NCI-H2081 (cell line): ENCODE measurements at places on chromosomes 5 and 9.
A peak's percentile ranks its signal among the peaks of the same experiment; 100 is the strongest.

- peak; percentile 25 for DNase-seq
Observed at GRCh38 chr5:153496835-153497234, 6.4 kb downstream of the GRIA1 start.

DNA sequence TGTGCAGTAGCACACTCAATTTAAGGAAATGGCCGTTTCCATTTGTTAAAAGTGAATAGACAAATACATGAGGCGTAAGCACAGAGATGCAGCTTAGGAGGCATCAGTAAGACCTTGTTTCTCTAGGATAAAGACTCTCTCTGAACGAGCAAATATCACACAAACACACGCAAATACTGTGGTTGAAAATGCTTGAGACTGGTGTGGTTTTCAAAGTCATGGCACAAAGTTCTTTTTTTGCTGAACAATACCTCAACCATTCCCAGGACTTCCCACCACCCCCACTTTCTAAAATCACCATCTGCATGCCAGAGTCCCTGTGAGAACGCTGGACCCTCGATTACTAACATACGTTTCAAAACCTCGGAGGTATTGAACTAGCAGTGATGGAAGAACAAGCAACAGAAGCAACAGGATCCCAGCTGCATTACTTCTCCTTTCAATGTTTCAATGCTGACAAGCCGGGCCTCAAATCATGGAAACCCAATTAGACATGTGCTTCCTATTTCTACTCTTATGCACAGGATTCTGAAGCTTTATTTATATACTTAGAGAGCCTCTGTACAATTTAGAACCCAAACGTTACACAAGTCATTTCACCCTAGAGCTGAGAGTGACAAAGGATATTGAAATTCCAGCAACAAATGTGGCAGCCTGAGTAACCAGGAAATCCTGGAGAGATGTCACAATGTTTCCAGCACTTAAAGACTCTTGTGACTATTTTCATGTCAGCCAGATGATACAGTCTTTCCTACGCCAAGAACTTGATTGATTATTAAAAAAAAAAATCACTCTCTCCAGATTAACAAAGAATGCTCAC, 63.9 kb downstream of the CDC14B start:
- no peak for DNase-seq

- no peak for DNase-seq
Observed at GRCh38 chr5:37957218-37957617, 117.4 kb upstream of the GDNF start.

- peak; percentile 47 for DNase-seq
Observed at GRCh38 chr9:8779478-8779877, 979.9 kb upstream of the DMAC1 start.

- no peak for DNase-seq
Observed at GRCh38 chr9:87883990-87884389, 1.3 kb downstream of the SPATA31E1 start.

DNA sequence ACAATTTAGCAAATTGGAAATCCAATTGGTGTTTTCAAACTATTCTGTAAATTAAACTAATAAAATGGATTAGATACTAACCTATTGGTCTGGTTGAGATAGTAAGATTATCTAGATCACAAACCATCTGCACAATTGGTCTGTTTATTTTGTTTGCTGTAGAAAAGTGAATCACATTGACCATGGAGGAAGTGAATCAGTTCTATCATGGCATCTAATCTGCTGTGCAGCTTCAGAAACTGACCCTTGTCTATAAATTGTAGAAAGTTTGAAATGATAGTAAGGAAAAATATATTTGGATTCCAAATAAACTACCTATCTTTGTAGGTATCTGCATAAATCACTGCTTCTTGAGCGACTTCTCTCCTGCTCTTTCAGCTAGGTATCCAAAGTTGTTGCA, 1865.4 kb downstream of the MAT2B start:
- DNase-seq = no peak

DNA sequence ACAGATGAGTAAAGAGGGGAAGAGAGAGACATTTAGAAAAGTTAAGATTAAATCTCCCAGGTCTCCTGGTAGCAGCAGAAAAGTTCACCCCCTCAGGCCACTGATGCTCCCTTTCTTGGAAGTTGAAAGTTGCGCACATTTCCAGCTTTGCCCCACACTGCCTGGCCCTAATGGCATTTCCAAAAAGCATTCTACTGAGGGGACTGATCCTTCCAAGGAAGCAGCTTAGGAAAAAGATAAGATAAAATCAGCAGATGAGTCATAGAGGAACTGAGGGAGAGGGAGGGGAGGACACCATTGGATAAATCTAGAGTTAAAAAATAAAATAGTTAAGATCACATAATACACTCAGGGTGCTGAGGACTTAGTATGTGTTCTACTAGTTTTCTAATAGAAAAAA, 67.6 kb upstream of the SLC12A2 start:
- DNase-seq = no peak

- DNase-seq = no peak
Observed at GRCh38 chr5:10592601-10593000, 28.7 kb downstream of the ANKRD33B start.

GRCh38 chr9:138078846-138079245, 201.3 kb downstream of the CACNA1B start:
- no peak for DNase-seq

- no peak for DNase-seq
Observed at GRCh38 chr5:67319935-67320725, 123.5 kb upstream of the CD180 start.

DNA sequence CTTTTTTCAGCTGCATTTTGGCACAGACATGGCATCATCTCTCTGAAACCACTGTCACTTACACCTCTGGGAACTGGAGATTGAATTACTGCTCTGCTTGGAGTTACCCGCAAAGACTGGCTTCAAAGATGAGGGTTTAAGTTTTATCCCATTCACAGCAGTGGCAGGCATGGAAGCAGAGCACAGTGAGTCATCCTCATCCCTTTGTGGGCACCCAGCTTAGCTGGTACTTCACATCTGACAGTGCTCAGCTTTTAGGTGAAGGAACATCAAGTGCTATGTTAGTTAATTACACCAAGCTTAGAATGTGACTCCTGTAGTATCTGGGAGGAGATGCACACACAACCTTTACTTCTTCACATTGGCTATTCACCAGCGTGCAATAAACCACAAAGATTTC, 24.8 kb upstream of the ALDH1A1 start:
- DNase-seq = no peak

- no peak for DNase-seq
Observed at GRCh38 chr5:56840597-56840996, 25.2 kb downstream of the MAP3K1 start.

- DNase-seq = peak; percentile 87
Observed at GRCh38 chr9:71285191-71285656, 163.8 kb upstream of the TRPM3 start.

DNA sequence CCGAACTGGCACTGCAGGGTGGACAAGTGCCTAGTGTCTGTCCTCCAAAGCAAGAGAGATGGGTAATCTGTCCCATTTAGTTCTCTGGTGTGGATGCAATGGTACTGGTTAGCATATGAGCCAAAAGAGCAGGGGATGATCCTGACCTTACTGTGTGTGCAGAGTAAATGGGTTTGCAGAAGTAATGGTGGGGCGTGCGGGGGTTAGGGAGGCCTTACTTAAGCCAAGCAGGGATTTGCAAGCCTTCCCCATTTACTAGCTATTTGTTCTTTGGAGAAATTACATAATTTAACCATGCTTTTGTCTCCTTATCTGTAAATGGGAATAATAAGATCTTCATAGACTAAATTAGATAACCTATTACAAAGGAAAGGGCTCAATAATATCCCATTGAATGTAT, 19.9 kb upstream of the LCP2 start:
- no peak for DNase-seq

DNA sequence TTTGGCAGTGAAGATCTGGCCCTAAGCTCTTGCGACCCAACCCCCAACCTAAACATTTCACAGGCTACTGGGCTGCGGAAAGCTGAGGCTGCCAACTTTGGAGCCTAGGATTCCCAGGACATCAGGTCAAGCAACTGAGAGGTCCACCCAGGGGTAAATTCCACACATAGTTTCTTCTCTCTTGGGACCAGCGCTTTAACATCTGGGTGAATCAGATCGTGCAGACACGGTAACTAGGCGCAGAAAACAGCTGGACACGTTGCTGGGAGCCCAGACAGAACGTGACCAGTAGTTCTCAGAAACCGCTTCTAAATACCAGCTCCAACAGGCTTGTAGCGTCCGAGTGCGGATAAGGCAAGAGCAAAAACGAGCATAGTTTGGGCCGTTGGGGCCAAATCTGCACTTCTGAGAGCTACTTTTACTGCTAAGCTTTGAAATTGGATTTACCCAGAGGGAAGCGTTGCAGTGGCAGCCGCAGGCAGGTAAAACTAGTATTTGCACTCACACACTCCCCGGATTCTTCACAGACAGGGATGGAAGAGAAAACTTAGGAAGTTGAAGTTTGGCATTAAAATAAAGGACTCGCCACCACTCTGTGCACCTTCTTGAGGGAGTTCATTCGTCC, 11.8 kb downstream of the ITGA1 start:
- DNase-seq = no peak

- peak; percentile 53 for DNase-seq
Observed at GRCh38 chr9:133845440-133845839, 107.3 kb upstream of the SARDH start.

DNA sequence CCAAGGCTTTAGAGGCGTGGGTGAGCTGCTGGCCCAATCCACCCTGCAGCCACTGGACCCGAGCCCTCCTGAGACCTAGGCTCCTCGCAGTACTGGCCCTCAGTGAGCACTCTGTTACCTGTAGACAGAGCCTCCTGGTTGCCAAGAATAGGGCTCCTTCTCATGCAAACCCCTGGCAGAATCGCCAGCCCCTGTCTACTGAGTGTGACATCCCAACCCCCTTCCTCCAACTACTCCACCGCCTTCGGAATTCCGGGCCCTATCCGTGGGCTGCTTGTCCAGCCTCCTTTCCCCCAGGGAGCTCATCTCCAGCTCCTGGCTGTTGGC, 23.8 kb upstream of the COL5A1 start:
- no peak for DNase-seq

- no peak for DNase-seq
Observed at GRCh38 chr9:83280268-83280667, 217.3 kb upstream of the RASEF start.

GRCh38 chr9:129610473-129611306, 10.2 kb downstream of the C9orf50 start:
- DNase-seq = peak; percentile 62

DNA sequence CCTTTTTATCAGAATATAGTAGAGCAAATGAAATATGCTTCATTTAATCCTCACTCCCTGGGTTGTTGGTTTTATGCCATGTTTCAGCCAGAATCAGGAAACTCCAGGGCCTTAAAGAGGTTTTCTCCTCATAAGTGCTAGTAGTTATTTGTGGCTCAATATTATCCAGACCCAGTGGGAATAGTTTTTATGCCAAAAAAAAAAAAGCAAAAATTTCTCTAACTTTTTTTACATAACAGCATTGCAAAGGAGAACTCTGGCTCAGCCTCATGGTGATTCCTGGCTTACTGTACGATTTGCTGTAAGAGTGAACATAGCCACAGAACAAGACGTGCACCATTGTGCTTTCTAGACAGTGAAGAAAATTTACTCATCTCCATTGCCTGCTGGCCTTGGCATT, 232.5 kb downstream of the PJA2 start:
- no peak for DNase-seq

DNA sequence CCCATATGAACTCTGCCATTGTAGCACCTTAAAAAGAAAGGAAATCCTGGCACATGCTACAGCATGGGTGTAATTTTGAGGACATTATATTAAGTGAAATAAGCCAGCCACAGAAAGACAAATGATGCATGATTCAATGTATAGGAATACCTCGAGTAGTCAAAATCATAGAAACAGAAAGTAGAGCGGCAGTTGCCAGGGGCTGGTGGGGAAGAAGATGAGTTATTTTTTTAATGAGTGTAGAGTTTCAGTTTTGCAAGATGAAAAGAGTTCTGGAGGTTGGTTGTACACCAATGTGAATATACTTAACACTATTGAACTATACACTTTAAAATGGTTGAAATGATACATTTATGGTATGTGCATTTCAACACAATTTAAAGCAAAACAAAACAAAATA, 133.0 kb downstream of the ZDHHC21 start:
- DNase-seq = no peak

- DNase-seq = no peak
Observed at GRCh38 chr5:135497971-135498636, 37.7 kb downstream of the NEUROG1 start.

DNA sequence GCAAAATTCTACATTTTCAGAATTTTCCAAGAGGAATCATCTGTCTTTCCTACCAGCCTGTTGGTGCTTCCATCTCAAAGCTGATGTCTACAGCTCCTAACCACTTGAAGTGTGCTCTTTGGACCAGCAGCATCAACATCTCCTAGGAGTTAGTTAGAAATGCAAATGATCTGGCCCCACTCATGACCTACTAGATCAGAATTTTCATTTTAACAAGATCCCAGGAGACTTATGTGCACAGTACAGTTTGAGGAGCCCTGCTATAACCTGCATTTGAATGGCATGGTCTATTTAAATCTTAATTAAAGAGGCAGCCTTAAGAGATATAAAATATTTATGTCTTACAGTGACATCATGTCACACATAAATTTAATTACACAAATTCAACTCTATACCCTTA, 33.8 kb downstream of the ITK start:
- DNase-seq = no peak

DNA sequence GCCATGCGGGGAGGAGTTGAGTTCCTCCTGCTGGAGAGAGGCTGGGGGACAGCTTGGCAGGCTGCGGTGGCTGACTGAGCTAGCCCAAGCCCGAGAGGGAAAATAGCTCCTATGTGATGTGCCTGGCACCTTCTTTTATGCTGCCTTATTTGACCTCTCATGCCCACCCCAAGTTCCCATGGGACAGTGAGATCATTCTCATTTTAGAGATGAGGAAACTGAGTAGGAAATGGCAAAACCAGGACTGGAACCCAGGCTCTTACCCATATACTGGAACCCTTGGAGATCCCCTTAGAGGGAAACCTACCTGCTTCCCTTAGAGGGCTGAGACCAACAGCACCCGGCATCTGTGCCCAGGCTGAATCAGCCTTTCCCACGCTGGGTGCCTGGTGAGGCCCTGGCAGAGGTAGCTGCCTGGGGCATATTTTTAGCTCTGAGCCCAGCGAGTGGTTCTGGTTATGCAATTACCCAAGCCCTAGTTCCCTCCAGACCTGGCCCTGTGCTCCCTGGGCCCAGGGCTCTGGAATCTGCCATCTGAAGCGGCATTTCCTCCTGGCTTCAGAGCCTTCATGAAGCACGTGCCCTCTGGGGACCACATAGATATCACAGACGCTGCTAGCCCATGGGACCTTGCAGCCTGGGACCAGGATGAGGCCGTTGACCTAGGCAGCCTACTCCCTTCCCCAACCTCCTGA, 23.6 kb downstream of the COL27A1 start:
- DNase-seq = no peak
